Lung (tissue), 17 donors: ENCODE measurements at places on chromosomes 13 and 19. TPM values are rescaled to one million over a fixed set of nuclear protein-coding genes. Genes with fewer than 3 reads are reported as not detected.

Gene KIR2DL1
- polyA plus RNA-seq, result 0.14 TPM

Gene SLC7A9
- polyA plus RNA-seq, result 0.06 TPM

Gene RXFP2
- polyA plus RNA-seq, result not detected

Gene RFPL4A
- not detected for polyA plus RNA-seq

Gene INSR
- polyA plus RNA-seq, result 5.8 TPM

Gene ZNF100
- 3.2 TPM for polyA plus RNA-seq

Gene EPS8L1
- 61.8 TPM for polyA plus RNA-seq

Gene ZNF536
- polyA plus RNA-seq, result 0.08 TPM

Gene PCDH9
- polyA plus RNA-seq, result 0.68 TPM

Gene NAXD
- 24.1 TPM for polyA plus RNA-seq

Gene ZNF415
- polyA plus RNA-seq, result 3.3 TPM

Gene MUC16
- 2.4 TPM for polyA plus RNA-seq

Gene ZNF91
- 5.0 TPM for polyA plus RNA-seq

Gene PSG11
- not detected for polyA plus RNA-seq

Gene SYDE1
- polyA plus RNA-seq, result 16.5 TPM

Gene ZIK1
- polyA plus RNA-seq, result 2.7 TPM

Gene ZNF132
- 1.0 TPM for polyA plus RNA-seq

Gene ZNF99
- not detected for polyA plus RNA-seq

Gene LILRA2
- 4.3 TPM for polyA plus RNA-seq

Gene MYH14
- 48.3 TPM for polyA plus RNA-seq

Gene SLC25A30
- polyA plus RNA-seq, result 7.3 TPM

Gene ASF1B
- polyA plus RNA-seq, result 4.1 TPM

Gene CALR3
- not detected for polyA plus RNA-seq
